ENCODE measurements at places on chromosomes 1 and 21.

GRCh38 chr1:172206256-172206655, 214.2 kb upstream of the C1orf105 start:
- no peaks in the 10 kb centered on the region for H3K36me3 ChIP-seq
- H3K4me1 ChIP-seq: no peaks in the 10 kb centered on the region
- no peak for DNase-seq
- H3K27me3 ChIP-seq: no peaks in the 10 kb centered on the region
- no peak overlapping the region for H3K27ac ChIP-seq

GRCh38 chr21:46572850-46573249, 32.0 kb downstream of the S100B start:
- H3K4me3 ChIP-seq: no peak overlapping the region
- no peak overlapping the region for H3K27ac ChIP-seq
- H3K27me3 ChIP-seq: no peaks in the 10 kb centered on the region
- DNase-seq: no peak

GRCh38 chr1:182484531-182485257, 34.7 kb downstream of the RGSL1 start:
- no peaks in the 10 kb centered on the region for H3K27me3 ChIP-seq
- H3K27ac ChIP-seq: peak overlapping the region; percentile 98
- 0 out of 2 replicates have a peak, but pooled peaks cover 4% of the 10 kb centered on the region for H3K36me3 ChIP-seq
- H3K4me3 ChIP-seq: peak overlapping the region; percentile 47

- H3K36me3 ChIP-seq: peaks cover 28% of the 10 kb centered on the region
- H3K27me3 ChIP-seq: no peaks in the 10 kb centered on the region
- H3K4me3 ChIP-seq: no peak overlapping the region
- no peak overlapping the region for H3K27ac ChIP-seq
- no peak for DNase-seq
- H3K4me1 ChIP-seq: no peaks in the 10 kb centered on the region
Observed at GRCh38 chr1:12353981-12354380, 124.2 kb downstream of the VPS13D start.

- H3K4me3 ChIP-seq: no peak overlapping the region
- no peaks in the 10 kb centered on the region for H3K36me3 ChIP-seq
- no peak for DNase-seq
- H3K27me3 ChIP-seq: no peaks in the 10 kb centered on the region
Observed at GRCh38 chr21:34543017-34543416, 31.0 kb upstream of the KCNE1 start.

- no peaks in the 10 kb centered on the region for H3K27me3 ChIP-seq
- H3K4me1 ChIP-seq: peaks cover 18% of the 10 kb centered on the region
Observed at GRCh38 chr1:153929426-153929825, 6.7 kb upstream of the GATAD2B start.

GRCh38 chr1:159211331-159212136, 6.9 kb downstream of the ACKR1 start:
- H3K27ac ChIP-seq: no peak overlapping the region
- H3K27me3 ChIP-seq: no peaks in the 10 kb centered on the region
- H3K4me3 ChIP-seq: no peak overlapping the region
- peak; percentile 86 for DNase-seq
- no peaks in the 10 kb centered on the region for H3K4me1 ChIP-seq

DNA sequence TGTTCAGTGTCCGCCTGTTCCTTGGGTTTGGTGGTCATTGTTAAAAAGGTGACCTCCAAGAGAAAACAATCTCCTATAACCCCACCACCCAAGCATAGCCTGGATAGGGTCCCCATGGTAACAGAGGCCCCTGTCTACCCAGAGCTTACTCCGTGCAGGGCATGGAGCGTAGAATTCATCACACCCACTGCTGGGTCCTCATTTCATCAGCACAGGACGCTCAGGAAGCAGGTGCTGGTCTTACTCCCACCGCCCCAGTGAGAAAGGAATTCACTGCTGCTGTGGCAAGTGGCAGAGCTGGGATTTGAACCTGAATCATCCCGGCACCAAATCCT, 37.0 kb downstream of the ARHGEF10L start:
- no peak overlapping the region for H3K4me3 ChIP-seq
- H3K27me3 ChIP-seq: no peaks in the 10 kb centered on the region
- DNase-seq: no peak
- no peak overlapping the region for H3K27ac ChIP-seq
